Neural crest cell (in vitro differentiated cells): ENCODE measurements at places on chromosomes 4 and X. TPM values are rescaled to one million over a fixed set of nuclear protein-coding genes. Genes with fewer than 3 reads are reported as not detected.

- no peak for DNase-seq
- H3K4me1 ChIP-seq: no peaks in the 10 kb centered on the region
- H3K36me3 ChIP-seq: no peaks in the 10 kb centered on the region
- no peak overlapping the region for H3K27ac ChIP-seq
- H3K4me3 ChIP-seq: no peak overlapping the region
Measured at GRCh38 chr4:189765736-189766135, 174.9 kb upstream of the FRG1 start.

DNA sequence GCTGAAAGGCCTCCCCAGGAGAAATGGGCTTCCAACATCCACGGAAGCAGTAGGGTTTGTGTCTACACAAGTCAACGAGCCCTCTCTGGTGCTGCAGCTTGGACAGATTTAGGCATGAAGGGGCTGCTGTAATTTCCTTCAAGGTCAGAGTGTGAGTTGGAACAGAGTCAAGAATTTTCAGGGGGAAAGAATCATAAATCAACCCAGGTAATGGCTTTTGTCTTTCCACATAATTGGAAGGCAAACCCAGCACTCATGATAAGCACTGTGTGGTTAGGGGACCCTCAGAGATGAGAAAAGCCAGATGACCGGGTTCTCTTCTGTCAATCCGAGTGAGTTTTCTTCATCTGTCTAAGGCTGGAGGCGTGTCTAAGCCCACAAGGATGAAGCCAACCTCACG is 78.6 kb upstream of the MXRA5 start:
- H3K4me1 ChIP-seq: no peaks in the 10 kb centered on the region
- H3K27ac ChIP-seq: no peak overlapping the region

- no peak overlapping the region for H3K4me3 ChIP-seq
- H3K27ac ChIP-seq: no peak overlapping the region
- H3K4me1 ChIP-seq: no peaks in the 10 kb centered on the region
- no peaks in the 10 kb centered on the region for H3K27me3 ChIP-seq
Measured at GRCh38 chr4:166432842-166433241, 559.8 kb downstream of the TLL1 start.

DNA sequence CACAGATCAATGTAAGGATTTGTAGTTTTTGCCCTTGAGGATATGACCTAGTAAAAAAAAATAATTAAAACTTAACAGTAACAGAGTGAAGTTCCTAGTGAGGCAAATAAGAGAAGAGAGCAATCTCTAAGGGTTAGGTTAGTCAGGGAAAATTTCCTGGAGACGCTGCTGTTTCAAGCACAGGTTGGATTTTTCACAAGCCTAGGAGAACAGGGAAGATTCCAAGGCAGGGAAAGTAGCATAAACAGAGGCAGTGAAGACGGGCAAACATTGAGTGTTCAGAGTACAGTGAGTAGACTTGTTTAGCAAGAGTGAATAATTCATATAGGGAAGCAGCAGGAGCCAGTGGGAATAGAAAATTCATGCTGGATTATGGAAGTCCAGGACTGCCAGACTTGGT is 212.8 kb downstream of the SPANXN3 start:
- no peak for DNase-seq
- H3K36me3 ChIP-seq: no peaks in the 10 kb centered on the region
- H3K27me3 ChIP-seq: no peaks in the 10 kb centered on the region
- H3K4me1 ChIP-seq: no peaks in the 10 kb centered on the region
- no peak overlapping the region for H3K27ac ChIP-seq

- no peak for DNase-seq
- no peak overlapping the region for H3K27ac ChIP-seq
- H3K27me3 ChIP-seq: no peaks in the 10 kb centered on the region
- peaks cover 4% of the 10 kb centered on the region for H3K4me1 ChIP-seq
- no peaks in the 10 kb centered on the region for H3K36me3 ChIP-seq
- H3K4me3 ChIP-seq: no peak overlapping the region
Measured at GRCh38 chr4:129223945-129224344, 128.0 kb downstream of the C4orf33 start.

DNA sequence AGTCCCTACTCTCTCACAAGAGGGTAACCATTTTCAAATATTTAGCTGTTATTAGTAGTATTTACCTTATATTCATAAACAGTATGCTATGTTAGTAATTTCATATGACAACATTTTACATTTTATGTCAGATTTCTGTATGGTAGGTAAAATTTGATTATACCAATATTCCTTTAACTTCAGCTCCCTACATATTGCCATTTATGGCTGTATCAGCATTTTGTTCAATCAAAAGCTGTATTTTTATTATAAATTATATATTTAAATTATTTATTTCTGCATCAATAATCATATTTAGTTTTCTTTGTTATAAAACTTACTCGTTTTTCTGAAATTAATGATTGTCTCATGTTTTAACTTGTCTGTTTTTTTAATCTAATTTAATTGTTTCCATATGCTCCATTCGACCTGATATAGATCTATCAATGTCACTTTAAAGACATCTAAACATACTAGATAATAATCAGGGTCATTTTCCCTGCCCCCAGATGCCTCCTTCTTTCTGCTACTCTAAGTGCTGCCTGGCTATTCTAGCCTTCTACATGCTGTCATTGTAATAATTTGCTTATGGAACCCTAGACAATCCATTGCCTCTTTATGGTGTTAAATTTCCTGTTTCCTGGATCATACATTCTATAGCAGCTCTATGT is 1976.7 kb upstream of the ADGRL3 start:
- no peaks in the 10 kb centered on the region for H3K4me1 ChIP-seq

The NPNT gene
- total RNA-seq: not detected in 2 replicates
